CD4-positive, alpha-beta T cell treated with Interleukin-12 subunit alpha and Interleukin-12 subunit beta, for 1 hour (primary cell): ENCODE measurements at places on chromosomes 6 and 20.

GRCh38 chr6:30206152-30206551, 7.1 kb downstream of the TRIM26 start:
- DNase-seq: no peak

DNA sequence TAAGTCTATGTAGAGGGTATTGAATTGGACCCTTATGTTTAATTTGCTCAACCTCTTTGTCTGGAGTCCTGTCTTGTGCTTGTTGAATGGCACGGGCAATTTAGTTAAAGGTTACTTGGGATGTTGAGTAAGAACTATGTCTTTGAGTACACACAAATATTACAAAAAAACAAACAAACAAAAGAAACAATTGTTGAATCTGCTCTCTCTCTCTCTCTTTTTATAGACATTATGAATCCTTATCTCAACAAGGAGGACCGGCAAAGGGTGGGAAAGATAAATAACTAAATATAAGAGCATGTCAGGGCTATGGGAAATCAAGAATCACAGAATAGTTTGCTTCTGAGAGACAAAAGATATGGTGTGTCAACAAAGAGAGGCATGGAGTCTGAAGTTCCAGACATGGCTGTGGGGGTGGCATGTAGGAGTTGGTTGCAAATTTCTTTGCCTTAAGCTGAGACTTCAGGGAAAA, 608.6 kb downstream of the UTRN start:
- DNase-seq: no peak

DNA sequence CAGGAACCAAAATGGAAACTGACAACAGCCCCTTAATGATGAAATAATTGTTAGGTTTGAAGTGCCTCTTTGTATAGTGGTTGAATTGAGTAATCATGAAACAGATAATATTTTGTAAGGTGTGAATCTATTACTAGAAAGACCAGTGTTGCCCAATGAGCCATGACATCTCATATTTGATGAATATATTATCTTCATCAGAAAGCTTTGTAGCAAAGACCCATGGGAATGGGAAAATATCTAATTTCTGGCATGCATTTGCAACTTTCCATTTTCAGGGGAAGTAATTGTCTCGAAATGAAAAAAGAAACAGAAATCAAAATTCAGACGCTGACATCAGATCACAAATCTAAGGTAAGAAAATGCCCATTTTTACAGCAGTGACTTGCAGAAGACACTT, 57.3 kb upstream of the LAMP5 start:
- DNase-seq: no peak

- no peak for DNase-seq
Observed at GRCh38 chr6:22024973-22025467, 271.8 kb downstream of the PRL start.

GRCh38 chr20:19952392-19952791, 64.8 kb upstream of the NAA20 start:
- no peak for DNase-seq
